ENCODE measurements at places on chromosomes 7 and 10.

GRCh38 chr10:62054830-62055229 lies 153.3 kb downstream of the ARID5B start:
- DNase-seq = no peak

DNA sequence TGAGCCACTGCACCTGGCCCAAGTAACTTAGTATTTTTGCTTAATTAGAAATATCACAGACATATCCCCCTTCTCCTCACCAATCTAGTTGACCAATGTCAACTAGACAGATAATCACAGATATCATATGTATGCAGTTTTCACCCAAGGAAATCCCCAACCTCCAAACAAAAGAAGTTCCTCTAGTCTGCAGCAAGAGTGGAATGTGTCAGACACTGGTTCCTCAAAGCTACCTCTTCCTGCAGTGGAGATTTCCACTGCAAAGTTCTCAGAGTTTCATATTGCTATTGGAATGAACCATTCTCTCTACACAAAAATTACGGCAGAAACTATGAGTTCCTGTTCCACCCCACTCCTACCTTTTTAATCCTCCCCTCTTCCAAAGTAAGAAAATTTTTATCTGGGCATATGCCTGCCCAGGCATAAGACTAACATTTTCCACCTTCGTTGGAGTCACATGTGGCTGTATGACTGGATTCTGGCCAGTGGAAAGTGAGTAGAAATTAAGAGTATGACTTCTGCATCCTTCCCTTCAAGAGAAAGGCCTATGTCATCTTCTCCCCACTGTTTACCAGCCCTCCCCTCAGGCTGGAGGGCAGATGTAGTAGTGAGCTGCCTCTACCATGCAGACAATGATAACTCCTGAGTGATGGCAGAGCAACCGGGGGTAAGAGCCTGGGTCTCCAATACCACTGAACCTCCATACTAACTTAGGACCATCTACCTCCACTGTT lies 103.0 kb downstream of the MYOF start:
- DNase-seq = no peak

DNA sequence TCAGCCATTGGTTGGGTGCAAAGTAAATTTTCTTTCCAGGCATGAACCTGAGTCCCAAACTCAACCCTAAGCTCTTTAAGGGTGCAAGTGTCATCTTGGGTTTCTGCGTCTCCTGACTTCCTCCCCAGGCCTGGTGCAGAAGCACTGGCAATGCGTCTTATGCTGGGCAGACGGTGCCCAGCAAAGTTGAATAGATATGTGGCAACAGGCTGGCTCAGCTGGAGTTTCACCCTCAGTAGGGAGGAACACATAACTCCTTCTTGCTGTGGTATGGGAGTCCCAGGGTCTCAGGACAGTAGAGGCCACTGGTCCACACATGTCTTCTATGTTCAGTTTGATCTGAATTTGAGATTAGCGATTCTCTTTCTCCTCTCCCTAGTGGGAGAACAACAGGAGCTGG lies 181.3 kb downstream of the RPS24 start:
- no peak for DNase-seq

DNA sequence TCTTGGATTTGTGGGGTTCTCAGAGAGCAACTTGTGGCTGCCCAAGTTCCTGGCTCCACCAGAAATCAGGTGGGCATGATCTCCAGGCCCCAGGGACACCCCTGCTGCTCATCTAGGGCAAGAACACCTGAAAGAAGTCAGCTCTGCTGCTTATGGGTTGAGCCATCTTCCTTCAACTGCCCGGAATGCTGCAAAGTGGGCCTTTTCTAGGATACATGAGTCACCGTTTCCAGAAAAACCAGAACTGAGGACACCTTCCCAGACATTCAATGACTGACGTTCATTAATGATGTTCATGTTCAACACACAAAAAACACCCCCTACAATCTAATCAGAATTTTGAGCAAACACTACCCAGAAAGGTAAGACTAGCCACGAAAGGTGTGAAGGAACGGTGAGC lies 98.0 kb downstream of the MAD1L1 start:
- no peak for DNase-seq

GRCh38 chr7:80591654-80592053 lies 46.8 kb upstream of the CD36 start:
- peak; percentile 16 for DNase-seq

GRCh38 chr7:20005081-20005480 lies 212.1 kb downstream of the MACC1 start:
- no peak for DNase-seq

DNA sequence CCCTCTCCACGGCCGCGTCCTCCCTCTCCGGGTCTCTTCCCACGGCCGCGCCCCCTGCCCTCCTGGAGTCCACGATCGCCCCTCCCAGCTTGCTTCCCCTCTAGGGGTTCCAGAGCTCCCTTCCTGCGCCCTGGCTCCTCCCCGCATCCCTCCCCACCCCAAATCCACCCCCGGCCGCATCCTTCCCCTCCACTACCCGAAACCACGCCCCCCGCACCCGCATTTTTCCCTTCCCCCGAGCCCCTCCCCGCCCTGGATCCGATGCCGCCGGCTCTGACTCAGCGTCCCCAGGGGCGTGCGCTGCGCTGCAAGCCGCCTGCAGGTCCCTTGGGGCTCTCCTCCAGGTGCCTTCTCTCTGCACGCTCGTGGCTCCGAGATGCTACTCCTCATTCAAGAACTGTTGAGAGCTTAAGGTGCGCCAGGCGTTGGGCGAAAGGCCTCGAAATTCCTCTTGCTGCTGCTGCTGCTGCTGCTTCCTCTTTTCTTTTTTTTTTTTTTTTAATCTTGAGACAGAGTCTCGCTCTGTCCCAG lies 372 bp upstream of the TMEM130 start:
- DNase-seq = peak; percentile 76

DNA sequence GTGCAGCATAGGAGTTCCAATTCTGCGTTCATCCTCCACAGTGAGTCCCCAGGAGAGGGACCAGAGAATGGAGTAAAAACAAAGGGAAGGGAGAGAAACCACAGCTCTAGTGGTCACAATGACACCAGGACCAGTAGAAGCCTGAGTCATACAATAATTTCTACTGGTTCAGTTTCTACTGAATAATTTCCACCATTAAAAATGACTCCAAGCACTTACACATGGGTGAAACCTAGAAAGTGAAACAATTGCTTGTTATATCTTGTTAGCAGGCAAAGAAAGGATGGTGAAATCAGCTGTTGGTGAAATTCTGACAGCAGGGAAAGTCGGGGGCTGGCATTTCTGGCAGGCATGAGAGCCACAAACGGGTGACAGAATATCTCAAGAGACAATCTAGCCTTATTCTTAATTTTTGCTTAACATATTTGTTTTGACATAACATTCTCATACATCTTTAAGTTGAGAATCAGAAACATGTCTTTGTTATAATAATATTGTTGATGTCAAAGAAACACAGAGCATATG lies 1065.8 kb upstream of the C7orf33 start:
- no peak for DNase-seq

- no peak for DNase-seq
Observed at GRCh38 chr7:156842740-156843140, 50.2 kb downstream of the LMBR1 start.

- DNase-seq = no peak
Observed at GRCh38 chr7:17302575-17303142, 4.2 kb downstream of the AHR start.

DNA sequence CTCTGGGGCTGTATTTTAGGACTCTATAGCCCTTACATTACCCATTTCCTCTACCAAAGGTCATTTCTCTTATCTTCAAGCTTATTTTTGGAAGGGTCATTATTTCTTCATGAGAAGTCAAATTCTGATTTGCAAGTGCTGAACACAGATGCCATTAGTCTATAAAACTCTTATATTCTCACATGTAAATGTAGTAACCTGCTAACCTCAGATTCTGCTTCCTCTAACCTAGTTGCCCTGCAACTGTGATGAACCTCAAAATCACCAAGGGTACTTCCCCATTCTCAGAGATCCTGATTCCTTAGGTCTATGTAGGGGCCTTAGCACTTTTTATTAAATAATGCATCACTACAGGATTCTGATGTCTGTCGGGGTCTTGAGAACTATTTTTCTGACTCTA lies 6.3 kb downstream of the FAS start:
- no peak for DNase-seq

DNA sequence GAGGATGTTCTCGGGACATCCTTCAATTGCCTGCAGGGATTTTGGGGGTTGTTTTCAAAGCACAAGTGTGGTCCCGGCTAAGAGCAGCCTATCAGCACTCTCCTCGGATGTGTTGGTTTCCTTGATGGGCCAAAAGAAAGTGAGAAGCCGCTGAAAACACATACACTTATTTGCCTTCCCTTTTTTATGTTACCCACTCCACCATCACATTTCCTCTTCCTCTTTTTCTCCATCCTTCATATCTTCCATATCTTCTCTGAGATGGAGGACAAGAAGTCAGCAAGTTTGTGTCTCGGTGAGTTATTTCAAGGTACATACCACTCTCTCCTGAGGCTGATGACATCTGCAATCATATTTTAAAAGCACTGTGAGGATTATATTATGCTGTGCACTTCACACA lies 64.0 kb downstream of the ZNF33B start:
- DNase-seq = no peak

- DNase-seq = no peak
Observed at GRCh38 chr10:102400598-102401341, 5.3 kb downstream of the NFKB2 start.

- DNase-seq = no peak
Observed at GRCh38 chr10:60463746-60464145, 74.1 kb upstream of the ANK3 start.

GRCh38 chr10:63099734-63100133 lies 33.4 kb upstream of the NRBF2 start:
- DNase-seq = no peak

GRCh38 chr10:96585736-96586418 lies 935 bp downstream of the TM9SF3 start:
- no peak for DNase-seq

GRCh38 chr7:90645784-90646183 lies 49.7 kb downstream of the CDK14 start:
- no peak for DNase-seq

Data from GM13976 (cell line).